ENCODE measurements at places on chromosomes 1 and 21.

DNA sequence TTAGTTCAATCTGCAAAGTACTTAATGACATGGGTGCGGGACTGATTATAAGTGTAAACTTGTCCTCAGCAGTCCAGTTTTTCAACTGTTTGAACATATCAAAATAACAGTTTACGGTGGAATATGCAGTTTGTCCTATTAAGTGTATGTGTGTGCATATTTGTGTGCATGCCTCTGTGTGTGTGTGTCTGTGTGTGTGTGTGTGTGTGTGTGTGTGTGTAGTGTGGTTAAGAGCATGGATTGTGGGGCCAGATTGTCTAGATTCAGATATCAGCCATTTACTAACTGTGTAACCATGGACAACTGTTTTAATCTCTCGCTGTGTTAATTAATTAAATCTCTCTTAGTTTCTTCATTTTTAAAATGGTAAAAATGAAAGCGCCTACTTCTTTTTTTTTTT, 39.0 kb downstream of the NEXN start:
- no peak for DNase-seq

DNA sequence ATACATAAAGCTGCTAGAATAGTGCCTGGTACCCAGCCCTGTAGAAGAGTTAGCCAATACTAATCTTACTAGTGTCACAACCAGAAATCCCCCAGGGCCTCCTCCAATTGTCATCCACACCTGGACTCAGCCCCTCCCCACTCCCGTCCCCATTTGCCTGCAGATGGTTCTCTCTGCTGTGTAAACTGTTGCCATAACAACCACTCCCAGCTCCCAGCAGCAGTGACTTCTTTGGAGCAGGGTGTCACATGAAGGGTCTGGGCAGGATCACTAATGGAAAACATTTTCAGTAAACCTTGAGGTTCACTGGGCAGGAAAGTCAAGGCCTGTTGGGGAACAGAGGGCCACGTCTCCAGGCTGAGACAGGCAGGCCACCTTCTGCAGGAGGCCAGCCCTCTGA, 126.0 kb upstream of the IPO9 start:
- no peak for DNase-seq

DNA sequence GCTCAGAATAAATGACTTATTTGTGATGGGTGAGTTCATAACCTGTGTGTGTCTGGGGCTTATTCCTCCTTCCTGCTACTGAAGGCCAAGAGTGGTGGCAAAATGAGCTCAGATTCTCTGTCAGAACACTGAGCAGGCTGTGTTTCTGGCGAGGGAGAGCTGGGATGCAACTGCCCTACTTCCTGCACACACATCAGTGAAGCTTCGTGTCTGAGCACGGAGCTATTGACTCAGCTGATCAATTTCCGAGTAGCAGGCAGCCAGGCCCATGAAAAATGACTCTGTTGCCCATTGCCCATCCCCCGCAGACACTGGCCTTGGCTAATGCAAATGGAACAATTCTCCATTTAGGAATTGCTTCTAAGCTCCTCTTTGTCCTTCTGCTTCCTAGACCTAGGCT, 27.7 kb downstream of the TNR start:
- DNase-seq, result no peak

DNA sequence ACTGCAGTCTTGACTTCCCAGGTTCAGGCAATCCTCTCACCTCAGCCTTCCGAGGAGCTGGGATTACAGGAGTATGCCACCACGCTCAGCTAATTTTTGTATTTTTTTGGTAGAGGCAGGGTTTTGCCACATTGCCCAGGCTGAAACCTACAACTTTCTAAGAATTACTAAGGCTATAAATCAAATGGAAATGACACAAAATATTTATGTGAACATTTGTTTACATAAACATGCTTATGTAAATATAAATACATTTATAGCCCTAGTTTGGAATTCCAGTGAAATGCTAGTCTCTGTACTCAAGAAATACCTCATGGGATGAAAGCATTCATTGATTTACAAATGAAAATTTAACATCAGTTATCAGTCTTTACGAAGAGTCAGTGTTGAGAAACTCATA, 47.8 kb downstream of the NVL start:
- no peak for DNase-seq

GRCh38 chr21:28283641-28284490, 708.8 kb downstream of the LTN1 start:
- DNase-seq, result peak; percentile 95

- no peak for DNase-seq
Observed at GRCh38 chr1:110130989-110131388, 18.7 kb downstream of the UBL4B start.
